ENCODE measurements at places on chromosomes 1 and 21. TPM values are rescaled to one million over a fixed set of nuclear protein-coding genes. Genes with fewer than 3 reads are reported as not detected.

DNA sequence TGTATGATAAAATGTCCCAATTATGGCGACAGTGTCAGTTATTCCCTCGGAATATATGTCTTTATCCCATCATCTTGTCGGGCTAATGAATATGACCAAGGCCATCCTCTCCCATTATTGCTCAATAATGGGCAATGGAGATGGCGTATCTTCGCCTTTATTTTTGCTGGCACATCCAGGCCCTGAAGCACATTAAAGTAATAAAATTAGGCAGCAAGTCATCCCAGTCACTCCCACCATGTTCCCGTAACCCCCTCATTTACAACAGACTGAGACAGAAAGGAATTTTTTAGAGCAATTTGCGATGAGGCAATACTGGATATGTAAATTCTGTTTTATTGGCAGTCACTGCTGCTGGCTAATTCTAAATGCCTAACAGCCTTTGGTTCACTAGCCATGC lies 35.3 kb downstream of the CLIC6 start:
- DNase-seq, result no peak

DNA sequence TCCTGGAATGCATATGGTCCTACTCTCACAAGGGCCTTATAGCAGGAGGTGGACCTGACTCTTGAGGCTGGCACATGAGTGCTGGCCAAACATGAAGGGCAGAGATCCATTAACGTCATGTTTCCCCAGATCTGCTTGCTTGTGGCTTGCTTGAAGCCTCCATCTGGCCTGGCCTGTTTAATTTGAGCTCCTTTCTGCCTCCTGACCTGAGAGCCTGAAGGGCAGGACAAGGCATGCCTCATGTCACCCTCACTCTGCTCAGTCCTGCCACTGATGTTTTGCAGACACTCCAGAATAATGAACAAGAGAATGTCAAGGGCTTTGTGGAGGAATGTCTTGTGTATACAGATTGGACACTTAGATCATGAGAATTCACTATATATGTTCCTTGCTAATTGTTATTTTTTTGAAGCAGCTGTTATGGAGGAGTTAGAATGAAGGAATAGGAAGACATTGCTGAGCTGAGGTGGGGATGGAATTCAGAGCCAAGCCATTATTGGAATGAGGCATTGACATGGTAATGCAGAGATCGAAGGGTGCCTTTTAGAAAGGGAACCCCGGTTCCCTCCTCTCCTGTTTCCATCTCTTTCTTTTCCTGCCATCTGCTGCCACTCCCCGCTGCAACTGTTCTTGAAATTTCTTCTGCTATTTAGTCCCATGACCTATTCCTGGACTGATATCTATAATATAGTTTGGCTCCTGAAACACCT lies 457.0 kb upstream of the PROX1 start:
- no peak for DNase-seq

OR2T33 gene
- total RNA-seq, result not detected

DNA sequence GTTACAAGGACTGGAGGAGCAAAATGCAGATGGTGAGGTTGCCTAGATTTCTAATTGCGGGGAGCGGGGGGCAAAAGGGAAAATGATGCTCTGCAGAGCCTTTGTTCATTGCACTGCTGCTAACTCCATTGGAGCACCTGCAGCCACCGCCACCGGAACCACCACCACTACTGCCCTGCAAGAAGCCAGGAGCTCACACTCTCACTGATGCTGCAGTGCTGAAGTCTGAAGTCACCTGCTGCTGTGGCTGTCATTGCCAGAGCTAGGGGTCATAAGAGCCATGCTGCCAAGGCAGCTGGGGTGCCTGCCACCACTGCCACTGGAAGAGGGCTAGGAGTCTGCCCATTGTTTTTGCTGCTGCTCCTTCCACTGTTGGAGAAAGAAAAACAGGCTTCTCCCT lies 7.3 kb upstream of the HPCAL4 start:
- no peak for DNase-seq

LAMC2 gene
- 97.5 TPM for total RNA-seq
